ENCODE measurements at places on chromosomes 3 and 15.
A peak's percentile ranks its signal among the peaks of the same experiment; 100 is the strongest.

DNA sequence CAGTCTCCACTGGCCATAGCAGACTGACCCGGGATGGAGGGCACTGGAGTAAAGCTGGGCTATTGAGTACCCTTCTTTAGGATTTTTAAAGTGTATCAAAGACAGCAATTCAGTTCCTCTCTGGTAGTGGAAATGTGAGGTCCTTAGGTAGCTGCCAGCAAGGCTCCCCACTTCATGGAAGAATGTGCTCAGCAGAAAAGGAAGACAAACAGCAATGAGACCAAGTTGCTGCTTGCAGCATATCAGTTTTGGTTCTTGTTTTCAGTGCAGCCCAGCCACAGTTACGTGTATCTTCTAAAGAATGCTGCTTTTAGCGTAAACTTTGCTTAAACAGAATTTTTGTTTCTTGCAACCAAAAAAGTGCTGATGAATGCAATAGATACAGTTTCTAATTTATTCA, 374.0 kb upstream of the CBLB start:
- DNase-seq = no peak

DNA sequence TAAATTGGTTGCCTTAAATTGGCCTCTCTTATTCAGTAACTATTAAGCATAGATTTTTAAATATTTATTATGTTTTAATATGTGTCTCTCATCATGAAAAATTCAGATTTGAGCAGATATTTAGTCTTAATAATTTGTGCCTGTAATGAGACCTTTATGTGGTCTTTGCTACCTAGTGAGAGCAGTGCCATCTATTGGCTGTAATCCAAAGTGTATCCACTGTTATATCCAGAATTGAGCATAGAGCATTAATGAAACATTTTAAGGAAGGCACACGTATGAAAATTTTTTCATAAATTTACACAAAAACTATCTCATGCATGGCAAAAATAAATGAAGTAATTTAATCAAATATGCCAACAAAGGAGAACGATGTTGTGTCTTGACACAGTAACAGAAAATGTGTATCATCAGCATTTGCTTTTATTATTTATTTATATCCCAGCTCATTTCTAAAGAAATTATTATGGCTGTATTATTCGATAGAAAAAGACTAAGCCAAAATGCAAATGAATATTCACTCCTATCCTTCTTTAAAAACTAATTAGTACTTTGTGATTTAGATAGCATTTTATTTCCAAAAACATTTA, 203.5 kb downstream of the RSRC1 start:
- DNase-seq = peak; percentile 43

DNA sequence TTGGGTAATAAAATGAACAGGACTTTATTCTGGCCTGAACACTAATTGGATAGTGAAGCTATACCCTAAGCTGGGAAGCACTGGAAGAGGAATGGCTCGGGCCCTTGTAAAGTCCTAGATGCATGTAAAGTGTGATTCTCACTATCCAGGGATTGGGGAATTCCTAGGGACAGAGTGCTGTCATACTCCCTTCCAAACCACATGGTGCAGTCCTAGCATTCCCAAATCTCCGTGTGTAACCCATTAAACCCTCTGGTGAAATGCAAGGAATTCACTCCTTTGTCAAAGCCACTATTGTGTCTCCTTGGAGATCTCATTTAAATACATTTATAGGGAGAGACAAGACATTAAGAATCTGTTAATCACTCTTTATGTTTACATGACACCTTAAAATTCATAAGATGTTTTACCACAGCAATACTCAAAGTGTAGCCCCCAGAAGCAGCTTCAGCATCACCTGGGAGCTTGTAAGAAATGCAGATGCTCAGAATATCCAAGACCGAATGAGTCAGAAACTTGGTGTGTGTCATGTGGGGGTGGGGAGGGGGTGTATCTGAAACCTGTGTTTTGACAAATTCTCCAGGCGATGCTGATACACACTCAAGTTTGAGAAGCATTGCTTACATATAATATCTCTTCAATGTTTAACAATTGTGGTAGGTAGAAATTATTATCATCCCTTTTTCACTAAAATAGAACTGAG, 121.8 kb upstream of the NPHP3 start:
- no peak for DNase-seq

DNA sequence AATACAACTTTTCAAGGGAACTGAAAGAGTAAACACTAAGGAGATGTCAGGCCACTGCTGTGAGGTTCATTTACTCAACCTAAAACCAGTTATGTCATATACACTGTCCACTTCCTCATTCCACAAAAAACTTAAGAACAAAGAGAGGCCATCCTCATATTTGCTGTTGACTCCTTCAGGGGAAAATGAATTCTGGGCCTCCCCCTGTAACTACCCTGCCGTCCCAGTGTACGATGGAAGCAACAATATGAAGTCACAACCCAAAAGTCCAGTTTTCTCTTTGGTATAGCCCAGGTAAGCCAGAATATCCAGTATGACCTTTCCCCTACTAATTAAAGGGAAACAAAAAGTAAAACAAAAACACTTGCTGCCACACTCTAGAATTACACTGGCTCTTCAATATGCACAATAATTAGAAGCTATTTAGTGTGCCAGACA, 16.2 kb downstream of the CEP152 start:
- DNase-seq = no peak

DNA sequence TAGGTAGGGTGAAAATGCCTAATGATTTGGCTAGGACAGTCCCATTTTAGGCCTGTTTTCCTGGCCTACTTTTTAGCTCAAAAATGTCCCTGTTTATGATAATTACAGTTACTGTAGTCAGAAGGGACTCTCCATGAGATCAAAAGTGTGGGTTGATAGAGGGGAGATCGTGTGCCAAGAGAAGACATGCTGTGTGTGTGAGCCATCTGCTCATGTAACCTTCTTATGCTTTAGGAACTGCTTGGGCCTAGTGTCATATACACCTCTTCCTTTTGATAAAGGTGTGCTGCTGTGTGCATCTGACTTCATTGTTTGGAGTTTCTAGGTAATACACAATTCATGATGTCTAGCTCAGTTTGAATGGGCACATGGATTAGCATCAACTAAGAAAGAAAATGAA, 786.5 kb downstream of the PDCD6IP start:
- no peak for DNase-seq

DNA sequence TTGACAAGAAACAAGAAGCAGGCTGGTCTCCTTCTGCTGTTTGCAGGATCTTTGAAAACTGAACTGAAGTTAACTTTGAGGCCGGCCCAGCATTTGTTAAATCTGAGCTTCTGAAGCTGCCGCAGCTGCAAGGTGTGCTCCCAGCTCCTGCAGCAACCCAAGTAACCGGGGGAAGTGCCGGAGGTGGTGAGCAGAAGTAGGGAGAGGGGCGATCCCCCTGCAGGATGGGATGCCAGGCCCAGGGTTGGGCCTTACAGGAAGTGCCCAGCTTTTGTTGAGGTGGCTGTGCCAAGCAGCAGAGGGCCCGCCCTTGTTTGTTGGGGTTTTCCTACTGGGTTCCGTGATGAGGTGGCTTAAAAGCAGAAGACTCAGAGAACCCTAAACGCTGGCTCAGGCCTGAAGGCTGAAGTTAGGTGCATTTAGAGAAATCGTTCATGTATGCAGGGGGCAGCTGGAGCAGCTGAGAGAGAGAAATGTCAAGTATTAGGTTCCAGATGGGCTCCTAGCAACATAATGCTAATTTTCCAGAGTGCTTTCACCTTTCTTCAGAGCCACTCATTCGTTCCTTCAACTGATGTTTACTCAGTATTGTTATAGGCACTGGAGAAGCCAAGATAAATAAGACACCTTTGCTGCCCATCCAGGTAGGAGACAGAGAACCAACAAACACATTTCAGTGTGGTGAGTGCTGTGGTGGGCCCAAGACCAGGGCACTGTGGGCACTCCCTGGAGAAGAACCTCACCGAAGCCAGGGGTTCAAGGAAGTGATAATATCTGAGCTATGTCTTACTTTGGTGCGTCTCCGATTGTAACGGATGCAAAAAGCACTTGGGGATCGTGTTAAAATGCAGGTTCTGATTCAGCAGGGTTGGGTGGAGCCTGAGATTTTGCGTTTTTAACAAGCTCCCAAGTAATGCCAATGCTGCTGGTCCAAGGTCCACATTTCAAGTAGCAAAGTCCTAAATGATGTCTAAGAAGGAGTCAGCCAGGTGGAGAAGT, 42.2 kb upstream of the PLCL2 start:
- DNase-seq = no peak

DNA sequence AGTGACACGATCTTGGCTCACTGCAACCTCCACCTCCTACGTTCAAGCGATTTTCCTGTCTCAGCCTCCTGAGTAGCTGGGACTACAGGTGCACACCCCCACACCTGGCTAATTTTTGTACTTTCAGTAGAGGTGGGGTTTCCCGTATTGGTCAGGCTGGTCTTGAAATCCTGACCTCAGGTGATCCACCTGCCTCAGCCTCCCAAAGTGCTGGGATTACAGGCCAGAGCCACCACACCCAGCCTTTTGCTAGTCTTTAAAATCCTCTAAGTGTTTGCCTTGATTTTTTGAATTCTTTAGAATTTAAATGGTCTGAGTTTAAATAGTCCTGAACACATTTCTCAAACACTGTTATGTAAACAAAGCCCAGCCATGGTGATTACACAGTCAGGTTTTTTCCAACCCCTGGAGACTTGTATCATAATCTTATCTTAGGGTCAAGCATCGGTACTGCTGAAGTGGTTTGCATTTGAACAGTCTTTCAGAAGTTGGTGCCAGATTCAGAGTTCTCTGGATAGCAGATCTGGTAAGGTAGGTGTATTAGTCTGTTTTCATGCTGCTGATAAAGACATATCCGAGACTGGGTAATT, 28.2 kb upstream of the PIAS1 start:
- DNase-seq = peak; percentile 36

- DNase-seq = no peak
Measured at GRCh38 chr3:98326945-98327344, 26.7 kb upstream of the OR5K4 start.

DNA sequence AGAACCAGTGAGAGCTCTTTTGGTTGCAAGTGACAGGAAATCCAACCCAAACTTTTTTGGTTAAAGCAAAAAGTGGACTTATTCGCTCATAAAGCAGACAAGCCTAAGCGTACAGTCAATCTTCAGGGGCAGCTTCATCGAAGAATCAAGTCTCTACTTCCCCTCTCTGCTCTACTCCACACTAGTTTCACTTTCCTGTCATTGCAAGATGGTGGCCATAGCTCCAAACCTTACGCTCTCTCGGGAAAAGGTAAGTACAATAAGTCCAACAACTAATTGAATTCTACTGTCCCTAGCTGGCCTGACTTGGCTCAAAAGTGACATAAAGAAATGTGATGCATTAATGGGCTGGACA, 24.9 kb upstream of the ZNF710 start:
- DNase-seq = no peak

GRCh38 chr3:180283251-180283650, 246.5 kb upstream of the PEX5L start:
- no peak for DNase-seq

- no peak for DNase-seq
Measured at GRCh38 chr15:88509321-88509720, 37.2 kb downstream of the DET1 start.

GRCh38 chr3:149613988-149614387, 43.8 kb downstream of the WWTR1 start:
- DNase-seq = no peak

GRCh38 chr3:51961602-51962569, 5.4 kb downstream of the PCBP4 start:
- DNase-seq = no peak

GRCh38 chr15:45648521-45649200, 13.8 kb downstream of the SQOR start:
- peak; percentile 55 for DNase-seq

DNA sequence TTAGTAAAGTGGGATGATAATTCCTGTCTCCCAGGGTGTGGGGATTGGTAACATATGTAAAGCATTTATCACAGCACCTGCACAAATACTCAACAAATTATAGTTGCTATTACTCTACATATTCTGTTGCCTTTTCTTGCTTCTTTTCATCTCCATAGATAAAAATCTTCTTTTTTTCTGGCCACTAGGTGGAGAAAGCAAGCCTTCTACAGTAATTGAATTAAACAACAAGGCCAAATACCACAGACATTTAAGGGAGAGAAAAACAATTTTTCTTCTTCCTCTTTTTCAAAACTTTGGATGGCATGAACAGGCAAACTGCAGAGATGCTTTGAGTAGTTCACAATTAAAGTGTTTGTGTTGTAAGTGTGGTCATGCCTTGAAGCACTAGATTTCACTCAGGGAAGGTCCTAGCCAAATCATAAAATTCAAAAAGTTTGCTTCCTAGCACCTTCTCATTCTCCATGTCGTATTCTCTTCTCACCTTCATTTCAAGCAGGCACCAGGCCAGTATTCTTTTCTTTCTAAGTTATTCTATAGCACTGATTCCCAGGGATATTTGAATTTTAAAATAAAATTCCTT, 493.4 kb upstream of the TGFBR2 start:
- peak; percentile 58 for DNase-seq

DNA sequence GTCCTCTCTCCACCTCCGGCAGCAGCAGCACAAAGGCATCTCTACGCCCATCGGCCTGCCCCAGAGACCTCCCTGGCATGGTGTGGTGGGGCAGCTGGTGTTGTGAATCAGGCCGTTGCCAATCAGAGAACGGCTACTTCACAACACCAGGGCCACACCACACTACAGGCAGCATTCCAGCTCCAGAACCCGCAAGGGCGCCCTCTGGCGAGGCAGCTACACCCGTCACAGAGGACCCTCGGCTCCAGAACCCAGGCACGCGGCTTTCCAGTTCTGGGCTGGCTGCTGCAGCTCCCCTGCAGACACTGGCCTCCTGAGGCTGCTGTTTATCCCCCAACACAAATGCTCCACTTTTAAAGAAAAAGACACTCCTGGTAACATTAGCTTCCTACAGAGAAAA, 127.5 kb upstream of the TOPAZ1 start:
- no peak for DNase-seq

DNA sequence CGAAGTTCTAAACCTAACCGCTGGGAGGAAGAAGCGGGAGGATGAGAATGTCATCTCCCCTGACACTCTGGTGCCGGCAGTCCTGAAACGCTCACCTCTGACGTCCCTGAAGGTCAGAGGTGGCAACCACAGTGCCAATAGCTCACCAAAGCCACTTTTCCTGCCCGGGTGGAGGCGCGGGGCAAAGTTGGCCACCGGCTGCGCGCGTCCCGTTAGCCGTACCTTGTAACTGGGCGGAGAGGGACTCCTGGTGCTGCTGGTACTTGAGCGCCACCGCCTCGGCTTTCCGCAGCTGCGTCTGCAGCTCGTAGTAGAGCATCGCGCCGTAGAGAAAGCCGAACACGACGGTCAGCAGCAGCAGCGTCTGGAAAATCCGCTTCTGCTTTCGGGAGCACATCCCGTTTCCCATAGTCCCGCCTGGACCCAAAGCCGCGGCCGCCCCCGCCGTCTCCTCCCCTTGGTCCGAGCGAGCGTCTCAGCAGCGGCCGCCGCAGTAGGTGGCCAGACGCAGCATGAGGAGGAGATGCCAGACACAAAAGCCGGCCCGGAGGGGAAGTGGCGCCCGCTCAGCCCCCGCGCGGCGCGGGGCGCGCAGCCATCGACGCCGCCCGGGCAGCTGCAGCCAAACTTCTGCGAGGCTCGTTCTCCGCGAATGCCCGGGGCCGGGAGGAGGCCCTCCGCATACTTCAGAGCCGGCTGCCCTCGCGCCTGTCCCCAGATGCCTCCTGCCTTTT, 680 bp downstream of the GOLIM4 start:
- DNase-seq = peak; percentile 91

GRCh38 chr15:74438721-74439316, 5.1 kb upstream of the SEMA7A start:
- peak; percentile 69 for DNase-seq

Measured in mesenchymal stem cell (in vitro differentiated cells and primary cell).